Cerebellar nuclear complex (tissue), 1 donor: ENCODE measurements at places on chromosomes 2 and 18.

DNA sequence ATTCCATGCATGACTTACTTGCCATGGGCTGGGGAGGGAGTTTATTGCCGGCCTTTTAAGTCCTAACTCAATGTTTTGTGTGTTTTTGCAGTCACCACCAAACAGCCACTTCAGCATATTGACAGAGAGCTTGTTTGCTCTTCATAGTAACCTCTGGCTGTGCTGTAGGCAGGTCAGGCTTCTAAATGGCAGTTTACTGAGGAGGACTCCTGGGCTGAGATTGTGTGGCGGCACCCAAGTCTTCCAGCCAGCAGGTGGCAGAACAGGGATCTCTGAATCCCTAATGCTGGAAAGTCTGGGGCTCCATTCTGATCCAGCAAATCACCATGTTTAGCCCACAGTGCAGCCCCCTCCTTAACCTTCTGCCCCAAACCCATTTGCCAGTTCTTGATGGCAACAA is 121.2 kb downstream of the CAPN13 start:
- DNase-seq: no peak

DNA sequence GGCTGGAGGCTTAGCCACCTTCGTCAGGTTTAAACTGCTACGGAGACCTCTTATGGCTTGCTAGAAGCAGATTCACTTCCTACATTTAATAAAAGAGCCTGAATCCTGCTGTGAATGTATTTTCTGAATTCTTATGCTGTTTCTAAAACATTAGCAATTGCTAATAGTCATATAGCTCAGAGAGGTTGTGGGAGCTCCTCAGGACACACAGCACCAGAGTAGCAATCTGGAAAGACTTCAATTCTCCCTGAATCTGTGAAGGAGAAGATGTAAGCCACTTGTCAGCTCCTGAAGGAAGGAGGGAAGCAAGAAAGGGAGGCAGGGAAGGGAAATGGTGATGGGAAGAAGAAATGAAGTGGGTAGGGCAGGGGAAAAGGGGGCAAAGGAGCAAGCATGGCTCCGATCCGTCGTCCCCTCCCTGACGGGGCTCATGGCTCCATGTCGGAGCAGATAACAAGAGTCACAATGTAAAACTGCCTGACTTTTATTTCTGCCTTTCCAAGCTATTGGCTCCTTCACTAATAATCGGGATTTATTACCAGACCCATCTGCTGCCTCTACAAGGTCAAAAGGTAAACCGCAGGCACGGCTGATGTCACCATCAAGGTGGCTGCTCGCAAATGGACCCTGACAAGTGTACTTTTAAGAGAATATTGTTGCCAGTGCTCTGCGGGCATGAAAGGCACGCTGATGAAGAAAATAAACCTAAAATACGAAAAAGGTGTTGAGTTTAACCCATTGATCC is 656.0 kb upstream of the SALL3 start:
- no peak for DNase-seq

DNA sequence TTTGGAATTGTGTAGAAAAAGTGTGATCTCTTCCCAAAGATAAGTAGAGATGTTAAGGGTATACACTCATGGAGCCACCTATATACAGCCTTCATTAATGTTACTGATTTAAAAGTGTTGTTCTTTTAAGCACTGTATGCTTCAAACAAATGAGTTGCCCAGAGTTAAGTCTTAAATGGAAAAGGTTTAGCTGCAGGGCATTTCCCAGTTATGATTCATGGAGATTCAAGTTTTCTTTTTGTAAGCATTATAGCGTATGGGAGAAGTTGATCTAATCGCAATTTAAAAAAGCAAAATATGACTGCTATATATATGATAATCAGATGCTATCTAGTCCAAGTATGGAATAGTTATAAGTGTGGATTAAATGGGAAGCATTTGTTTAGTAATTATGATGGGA is 4.8 kb downstream of the PDK1 start:
- DNase-seq: no peak

- no peak for DNase-seq
Observed at GRCh38 chr18:57128220-57128932, 18.5 kb upstream of the BOD1L2 start.

GRCh38 chr2:146228466-146229058 is 1616.3 kb upstream of the ACVR2A start:
- no peak for DNase-seq
